ENCODE measurements at places on chromosomes 13 and 19.

DNA sequence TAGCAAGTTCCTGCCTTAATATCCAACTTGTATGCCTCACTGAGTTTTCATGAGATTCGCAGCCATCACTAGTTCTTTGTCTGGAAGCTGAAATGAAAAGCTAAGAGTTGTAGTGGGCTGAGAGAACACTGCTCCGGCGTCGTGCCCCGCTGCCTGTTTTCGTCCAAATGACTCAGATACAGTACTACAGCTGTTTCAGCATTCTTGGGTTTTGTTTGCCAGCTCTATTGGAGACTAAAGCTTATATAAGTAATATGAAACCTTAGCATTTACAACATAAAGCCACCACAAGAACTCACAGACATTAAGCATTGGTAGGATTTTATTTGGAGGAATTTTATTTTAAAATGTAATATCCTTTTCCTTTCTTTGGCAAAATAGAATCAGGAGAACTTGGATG, 299.7 kb downstream of the DLEU7 start:
- DNase-seq, result no peak

- DNase-seq, result no peak
These were observed 51.3 kb downstream of the STK24 start for GRCh38 chr13:98525456-98526181.

DNA sequence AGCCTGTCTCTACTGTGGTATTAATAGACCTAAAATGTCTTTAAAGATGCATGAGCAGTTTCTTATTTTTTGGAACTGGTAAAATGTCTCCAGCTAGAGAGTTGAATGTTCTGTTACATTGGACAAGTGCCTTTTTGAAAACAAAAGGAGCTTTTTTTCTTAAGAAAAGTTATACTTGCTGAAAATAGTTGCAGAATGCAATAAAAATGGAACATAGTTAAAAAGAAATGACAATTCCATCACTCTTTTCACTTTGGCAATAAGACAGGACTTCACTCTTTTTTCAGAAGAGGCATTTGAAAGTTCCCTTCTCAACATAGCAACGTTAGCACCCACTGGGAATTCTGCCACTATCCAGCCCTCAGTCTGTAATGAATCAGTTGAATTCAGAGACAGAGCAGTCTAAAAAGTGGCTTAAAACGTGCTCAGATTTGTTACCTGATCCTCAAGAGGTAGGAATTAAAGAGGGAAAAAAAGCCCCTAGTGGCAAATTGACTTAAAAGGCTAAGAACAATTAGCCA, 10.1 kb downstream of the RGCC start:
- no peak for DNase-seq

- peak; percentile 11 for DNase-seq
These were observed 120.8 kb downstream of the ATP11A start for GRCh38 chr13:112810608-112811007.

DNA sequence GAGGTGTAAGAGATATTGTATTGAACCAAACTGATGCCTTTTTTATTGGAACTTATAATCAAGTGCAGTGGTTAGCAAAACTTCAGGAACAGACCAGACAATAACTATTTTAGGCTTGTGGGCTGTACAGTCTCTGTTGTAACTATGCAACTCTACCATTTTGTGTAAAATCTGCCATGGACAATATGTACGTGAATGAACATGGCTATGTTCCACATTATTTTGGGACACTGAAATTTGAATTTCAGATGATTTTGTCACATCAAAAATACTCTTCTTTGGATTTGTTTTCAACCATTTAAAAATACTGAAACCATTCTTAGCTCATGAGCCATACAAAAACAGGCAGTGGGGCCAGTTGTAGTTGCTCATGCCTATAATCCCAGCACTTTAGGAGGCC, 27.9 kb upstream of the PEG3 start:
- no peak for DNase-seq

GRCh38 chr13:64556376-64556775, 2673.8 kb downstream of the PCDH9 start:
- no peak for DNase-seq
